GM23338 (cell line): ENCODE measurements at places on chromosomes 11 and 22. TPM values are rescaled to one million over a fixed set of nuclear protein-coding genes. Genes with fewer than 3 reads are reported as not detected.

The C11orf65 gene
- 0.21 TPM in 1 of 2 replicates, not detected in the other for total RNA-seq

The ZNF215 gene
- total RNA-seq: 18.8 and 20.8 TPM in 2 replicates

The FREY1 gene
- 1.1 TPM in 1 of 2 replicates, not detected in the other for total RNA-seq

The CBLIF gene
- not detected in 2 replicates for total RNA-seq

The IL18 gene
- 0.28 and 3.5 TPM in 2 replicates for total RNA-seq

The OR52I2 gene
- total RNA-seq: not detected in 2 replicates

The DSCAML1 gene
- total RNA-seq: 0.17 and 0.19 TPM in 2 replicates

DNA sequence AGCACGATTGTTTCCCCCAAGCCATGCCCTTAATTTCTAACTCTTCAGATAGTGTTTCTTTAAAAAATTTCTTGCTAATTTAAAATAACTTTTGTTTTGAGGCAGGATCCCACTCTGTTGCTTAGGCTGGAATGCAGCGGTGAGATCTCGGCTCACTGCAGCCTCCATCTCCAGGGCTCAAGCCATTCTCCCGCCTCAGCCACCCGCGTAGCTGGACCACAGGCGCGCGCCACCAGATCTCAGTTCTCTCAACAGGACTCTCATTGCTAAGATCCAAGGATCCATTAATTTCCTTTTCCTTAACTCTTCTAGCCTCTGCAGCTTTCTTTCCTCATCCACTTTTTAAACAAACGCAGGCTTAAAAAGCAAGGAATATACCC is 327 bp upstream of the MED17 start:
- no peaks in the 10 kb centered on the region for H3K27me3 ChIP-seq
- H3K27ac ChIP-seq: peak overlapping the region; percentile 43; the same call in 1 of the 2 replicates
- H3K36me3 ChIP-seq: peaks cover 12% of the 10 kb centered on the region; the same call in 1 of the 2 replicates

DNA sequence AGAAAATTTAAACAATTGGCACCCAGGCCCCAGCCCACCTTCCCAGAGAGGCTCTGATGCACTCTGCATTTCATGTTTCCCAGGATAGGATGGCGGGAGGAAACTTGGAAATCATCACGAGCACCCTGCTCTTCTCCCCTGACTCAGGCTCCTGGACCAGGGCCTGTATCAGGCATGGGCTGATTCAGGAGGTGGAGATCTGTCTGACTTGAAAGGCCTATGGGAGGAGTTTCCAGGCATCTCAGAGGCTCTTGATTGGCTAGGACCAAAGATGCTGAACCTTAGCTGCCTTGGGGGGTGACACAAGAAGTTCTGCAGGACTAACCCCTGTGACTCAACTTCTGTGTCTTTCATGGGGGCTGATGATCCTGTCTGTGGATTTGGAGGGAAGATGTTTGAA is 106.2 kb downstream of the PKNOX2 start:
- H3K4me3 ChIP-seq: no peak overlapping the region
- H3K36me3 ChIP-seq: no peaks in the 10 kb centered on the region
- no peaks in the 10 kb centered on the region for H3K27me3 ChIP-seq
- H3K4me1 ChIP-seq: no peaks in the 10 kb centered on the region; the same call in 1 of the 2 replicates

DNA sequence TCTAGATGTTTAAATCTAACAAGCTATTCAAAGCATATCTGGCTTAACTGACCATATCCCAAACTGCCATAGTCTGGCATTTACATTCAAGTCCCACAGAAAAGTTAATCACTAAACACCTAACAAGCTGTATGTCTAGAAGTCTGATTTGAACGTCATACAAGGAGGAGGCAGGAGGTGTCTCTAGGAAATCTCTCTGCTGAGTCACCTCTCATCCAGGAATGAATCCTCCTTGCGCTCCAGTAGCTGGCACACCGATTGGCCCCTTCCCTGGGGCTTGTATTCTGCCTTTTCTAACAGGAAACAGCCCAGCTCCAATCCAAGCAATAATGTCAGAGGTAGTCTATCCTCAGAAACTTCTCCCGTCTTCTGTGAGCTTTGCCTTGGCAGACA is 31.8 kb downstream of the FEZ1 start:
- no peaks in the 10 kb centered on the region for H3K36me3 ChIP-seq
- H3K27ac ChIP-seq: no peak overlapping the region
- H3K4me1 ChIP-seq: peaks cover 21% of the 10 kb centered on the region
- no peak overlapping the region for H3K4me3 ChIP-seq

DNA sequence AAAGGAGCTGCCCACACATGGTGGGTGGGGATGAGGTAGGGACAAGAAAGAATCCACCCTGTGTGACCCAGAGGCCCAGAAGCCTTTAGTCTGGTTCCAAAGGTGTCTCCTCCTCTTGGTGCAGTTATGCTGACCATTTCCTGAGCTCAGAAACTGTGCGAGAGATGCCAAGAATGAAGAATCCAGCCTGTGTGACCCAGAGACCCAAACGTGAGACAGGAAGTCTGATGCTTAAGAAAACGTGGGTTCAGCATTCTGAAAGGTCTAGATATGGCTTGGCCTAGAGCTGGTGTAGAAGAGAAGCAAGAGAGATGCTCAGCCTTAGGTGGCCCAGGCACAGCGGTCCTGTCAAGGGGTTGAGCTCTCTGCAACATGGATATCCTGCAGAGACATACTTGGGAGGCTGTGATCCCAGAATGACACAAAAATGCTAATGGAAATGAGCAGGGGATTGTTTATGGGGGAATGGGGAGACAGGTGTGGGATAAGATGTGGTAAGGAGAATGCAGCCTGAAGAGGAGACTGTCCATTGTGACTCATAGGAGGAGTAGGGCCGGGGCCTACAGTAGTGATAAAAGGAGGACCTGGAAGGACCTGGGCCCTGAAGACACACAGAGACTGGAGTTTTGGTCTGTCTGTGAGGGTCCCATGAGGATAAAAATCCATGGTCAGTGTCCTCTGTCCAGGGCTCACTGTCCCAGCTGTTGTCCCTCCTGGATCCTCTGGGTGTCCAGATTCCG is 79.0 kb downstream of the ZNF280B start:
- peaks cover 100% of the 10 kb centered on the region for H3K27me3 ChIP-seq
- no peak overlapping the region for H3K4me3 ChIP-seq
- H3K36me3 ChIP-seq: no peaks in the 10 kb centered on the region

DNA sequence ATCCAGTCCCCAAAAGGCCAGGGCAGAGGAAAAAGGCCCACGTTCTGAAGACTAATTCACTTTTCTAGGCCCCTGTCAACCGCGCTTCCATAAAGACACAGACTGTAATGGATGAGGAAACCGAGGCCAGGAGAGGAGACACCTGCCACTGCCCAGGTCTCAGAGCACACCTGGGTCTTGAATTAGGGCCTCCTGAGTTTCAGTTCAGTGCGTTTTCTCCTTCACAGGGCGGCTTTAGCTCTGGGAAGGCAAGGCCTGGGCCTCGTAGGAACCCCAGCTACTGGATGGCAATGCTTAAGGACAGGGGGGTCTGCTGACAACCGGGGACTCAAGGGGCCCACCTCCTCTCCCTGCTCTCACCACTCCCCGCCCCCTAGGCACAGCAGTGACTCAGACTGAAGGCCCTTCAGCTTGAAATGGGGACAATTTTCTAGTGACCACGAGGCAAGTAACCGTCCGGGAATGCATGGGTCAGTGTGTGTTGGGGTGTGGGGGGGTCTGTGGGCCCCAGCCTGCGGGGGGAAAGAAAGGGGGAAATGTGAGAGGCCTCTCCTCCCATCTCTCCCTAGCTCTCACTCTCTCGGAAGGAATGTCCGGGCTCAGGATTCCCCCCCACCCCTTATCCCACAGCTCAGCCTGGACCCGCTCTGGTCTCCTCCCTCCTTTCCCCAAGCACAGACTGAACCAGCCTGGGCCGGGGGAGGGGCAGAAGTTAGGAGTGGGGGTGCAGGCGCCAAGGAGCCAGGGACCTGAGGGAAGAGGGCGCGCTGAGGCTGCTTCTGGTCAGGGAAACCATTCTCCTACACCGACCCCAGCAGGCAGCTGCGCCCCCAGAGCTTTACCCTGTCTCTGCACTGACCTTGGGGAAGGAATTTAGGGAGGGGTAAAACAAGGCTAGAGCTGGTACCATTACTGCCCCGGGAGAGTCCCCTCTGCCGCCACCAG is 17.2 kb downstream of the CREB3L1 start:
- H3K27me3 ChIP-seq: no peaks in the 10 kb centered on the region
- H3K27ac ChIP-seq: peak overlapping the region; percentile 98
- peak overlapping the region; percentile 78 for H3K4me3 ChIP-seq
- H3K36me3 ChIP-seq: no peaks in the 10 kb centered on the region
- H3K4me1 ChIP-seq: peaks cover 49% of the 10 kb centered on the region

- no peak overlapping the region for H3K4me3 ChIP-seq
- no peak overlapping the region for H3K27ac ChIP-seq
- no peak for DNase-seq
- H3K27me3 ChIP-seq: no peaks in the 10 kb centered on the region
- H3K4me1 ChIP-seq: no peaks in the 10 kb centered on the region
- peaks cover 3% of the 10 kb centered on the region for H3K36me3 ChIP-seq
These were observed 10.8 kb downstream of the TCN2 start for GRCh38 chr22:30617819-30618218.

DNA sequence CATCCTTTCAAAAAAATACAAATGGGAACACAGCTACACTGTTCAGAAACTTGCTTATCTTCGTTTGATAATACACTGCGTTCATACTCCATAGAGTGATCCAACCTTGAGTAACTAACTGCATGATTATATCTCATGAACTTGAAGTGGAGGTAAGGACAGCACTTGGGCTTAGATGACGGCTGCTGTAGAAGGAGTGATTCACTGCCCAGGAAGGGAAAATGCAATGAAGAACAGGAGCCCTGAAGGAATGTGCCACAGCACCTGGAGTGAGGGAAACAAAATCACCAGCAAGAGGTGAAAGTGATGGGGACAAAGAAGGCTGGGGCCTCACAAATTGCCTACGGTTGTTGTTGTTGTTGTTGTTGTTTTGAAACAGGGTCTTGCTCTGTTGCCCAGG is 44.1 kb upstream of the SC5D start:
- no peak for DNase-seq
- no peak overlapping the region for H3K4me3 ChIP-seq
- H3K36me3 ChIP-seq: no peaks in the 10 kb centered on the region
- H3K27ac ChIP-seq: no peak overlapping the region
- no peaks in the 10 kb centered on the region for H3K27me3 ChIP-seq

GRCh38 chr11:1049431-1049891 is 12.9 kb upstream of the MUC6 start:
- H3K4me3 ChIP-seq: no peak overlapping the region
- no peaks in the 10 kb centered on the region for H3K36me3 ChIP-seq
- no peaks in the 10 kb centered on the region for H3K4me1 ChIP-seq
- no peak for DNase-seq

- H3K27me3 ChIP-seq: no peaks in the 10 kb centered on the region
- no peak for DNase-seq
- H3K4me3 ChIP-seq: no peak overlapping the region
- H3K4me1 ChIP-seq: peaks cover 38% of the 10 kb centered on the region
These were observed 6.0 kb downstream of the SBF2 start for GRCh38 chr11:10287766-10288715.

- peaks cover 4% of the 10 kb centered on the region; the same call in 1 of the 2 replicates for H3K4me1 ChIP-seq
- H3K27me3 ChIP-seq: no peaks in the 10 kb centered on the region
- no peak for DNase-seq
- no peaks in the 10 kb centered on the region for H3K36me3 ChIP-seq
- H3K4me3 ChIP-seq: no peak overlapping the region
- H3K27ac ChIP-seq: no peak overlapping the region
These were observed 138.7 kb downstream of the SOX6 start for GRCh38 chr11:16217631-16218030.

GRCh38 chr11:124656774-124657630 is 16.5 kb downstream of the SIAE start:
- DNase-seq: peak; percentile 53
- no peaks in the 10 kb centered on the region for H3K36me3 ChIP-seq
- H3K27ac ChIP-seq: no peak overlapping the region

DNA sequence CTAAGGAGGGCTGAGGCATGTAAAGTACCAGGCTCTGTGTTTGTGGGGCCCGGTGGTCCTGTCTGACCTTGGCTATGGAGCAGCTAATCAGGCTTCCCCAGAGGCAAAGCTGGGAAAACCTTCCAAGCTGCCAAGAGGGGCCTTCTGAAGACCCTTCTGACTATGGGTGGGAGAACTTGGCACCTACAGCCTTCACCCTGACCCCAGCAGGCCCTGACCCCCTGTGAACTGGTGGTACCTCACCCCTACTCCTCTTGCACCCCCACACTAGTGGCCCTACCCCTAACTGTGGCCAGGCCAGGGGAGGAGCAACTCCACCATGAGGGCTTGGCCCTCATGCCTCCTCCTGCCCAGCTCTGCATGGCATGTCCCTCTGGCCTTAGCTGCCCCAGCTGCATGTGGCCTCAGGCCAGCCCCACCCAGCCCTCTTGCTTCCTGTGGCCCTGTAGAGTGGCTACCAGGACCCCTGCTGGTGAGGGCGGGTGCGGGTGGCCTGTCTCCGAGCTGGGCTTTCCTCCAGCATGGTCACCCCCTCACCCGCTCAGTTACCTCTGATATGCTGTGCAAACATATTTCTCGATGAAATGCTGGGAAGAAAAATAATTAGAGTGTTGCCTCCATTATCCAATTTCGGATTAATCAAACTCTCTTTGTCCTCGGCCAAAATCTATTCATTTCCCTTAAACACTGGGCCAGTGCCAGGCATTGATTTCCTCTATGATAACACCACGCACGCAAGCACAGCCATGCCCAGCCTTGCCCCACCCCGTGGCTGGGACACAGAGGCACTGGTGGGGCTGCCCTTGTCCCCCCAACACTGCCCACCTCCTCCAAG is 7.5 kb downstream of the GNAZ start:
- no peak overlapping the region for H3K27ac ChIP-seq
- no peaks in the 10 kb centered on the region for H3K4me1 ChIP-seq
- no peaks in the 10 kb centered on the region for H3K27me3 ChIP-seq
- no peaks in the 10 kb centered on the region for H3K36me3 ChIP-seq
- no peak overlapping the region for H3K4me3 ChIP-seq

- H3K36me3 ChIP-seq: no peaks in the 10 kb centered on the region
- H3K4me1 ChIP-seq: peaks cover 9% of the 10 kb centered on the region
- no peak for DNase-seq
- H3K27me3 ChIP-seq: no peaks in the 10 kb centered on the region
These were observed 73.9 kb downstream of the SGSM3 start for GRCh38 chr22:40444178-40444831.

DNA sequence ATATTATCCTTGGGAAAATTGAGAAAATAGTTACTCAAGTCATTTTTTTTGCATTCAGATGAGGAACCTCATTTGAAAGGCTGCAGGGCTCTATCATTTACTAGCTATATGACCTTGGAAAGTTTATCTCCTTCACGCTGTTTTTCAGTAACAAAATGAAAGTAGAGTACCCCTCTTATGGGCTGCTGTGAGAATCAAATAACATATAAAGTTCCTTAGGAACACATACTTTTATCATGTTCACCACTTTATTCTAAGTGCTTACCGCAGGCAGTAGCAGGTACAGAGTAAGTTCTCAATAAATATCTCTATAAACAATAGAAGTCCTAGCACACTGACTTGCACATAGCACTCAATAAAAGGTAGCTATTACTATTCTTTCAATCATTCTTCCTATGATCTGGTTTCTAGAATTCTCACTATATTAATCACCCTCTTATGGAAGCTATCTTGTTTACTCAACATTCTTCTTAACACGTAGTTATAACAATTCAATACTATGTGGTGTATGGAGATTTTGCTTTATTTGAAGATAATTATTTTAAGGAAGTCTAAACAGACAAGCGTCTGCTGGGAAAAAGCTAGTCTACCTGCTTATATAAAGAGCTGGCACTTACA is 1.9 kb downstream of the C11orf71 start:
- peaks cover 3% of the 10 kb centered on the region for H3K36me3 ChIP-seq
- no peak overlapping the region for H3K27ac ChIP-seq
- no peak for DNase-seq
- peaks cover 28% of the 10 kb centered on the region for H3K4me1 ChIP-seq
- no peaks in the 10 kb centered on the region for H3K27me3 ChIP-seq

- DNase-seq: peak; percentile 30
- H3K4me1 ChIP-seq: peaks cover 3% of the 10 kb centered on the region; the same call in 1 of the 2 replicates
- H3K27ac ChIP-seq: no peak overlapping the region
- H3K27me3 ChIP-seq: no peaks in the 10 kb centered on the region
- no peak overlapping the region for H3K4me3 ChIP-seq
- H3K36me3 ChIP-seq: no peaks in the 10 kb centered on the region
These were observed 413.7 kb downstream of the TMEM135 start for GRCh38 chr11:87451395-87451794.

GRCh38 chr11:110130642-110131238 is 37.5 kb downstream of the ZC3H12C start:
- H3K36me3 ChIP-seq: no peaks in the 10 kb centered on the region
- no peaks in the 10 kb centered on the region for H3K27me3 ChIP-seq
- peaks cover 45% of the 10 kb centered on the region for H3K4me1 ChIP-seq
